ENCODE measurements at places on chromosomes 11 and 22.

DNA sequence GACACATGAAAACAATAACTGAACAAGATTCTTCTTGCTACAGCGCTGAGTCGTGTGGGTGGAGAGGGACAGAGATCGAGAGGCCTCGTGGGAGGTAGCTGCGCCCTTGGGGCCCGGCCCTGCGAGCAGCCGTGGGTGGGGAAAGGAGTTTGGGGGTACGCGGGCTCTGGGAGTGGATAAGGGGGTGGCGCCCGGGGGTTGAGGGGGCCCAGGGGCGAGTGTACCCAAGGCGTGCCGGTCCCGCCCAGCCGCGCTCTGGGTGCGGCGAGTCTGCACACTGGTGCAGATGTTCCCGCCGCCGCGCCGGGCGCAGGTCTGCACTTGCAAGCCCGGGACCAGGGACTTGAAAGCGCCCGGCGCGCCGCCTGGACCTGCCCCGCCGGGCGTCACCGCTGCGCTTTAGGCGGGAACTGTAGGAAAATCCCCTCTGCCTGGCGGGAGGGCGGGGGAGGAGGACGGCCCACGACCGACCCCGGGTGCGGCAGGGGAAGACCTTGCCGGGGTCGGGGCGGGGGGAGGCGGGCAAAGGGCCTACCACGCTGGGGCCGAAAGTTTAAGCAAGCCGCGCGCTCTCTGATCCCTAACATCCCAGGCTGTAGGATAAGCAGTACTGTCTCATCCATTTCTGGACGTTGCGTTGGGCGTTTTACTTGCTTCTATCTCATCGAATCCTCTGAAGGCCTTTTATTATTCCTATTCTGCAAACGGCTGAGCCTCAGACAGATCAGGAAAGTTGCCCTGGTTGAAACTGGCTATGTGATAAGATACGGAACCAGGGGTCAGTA, 1.4 kb upstream of the KREMEN1 start:
- no peak for DNase-seq

DNA sequence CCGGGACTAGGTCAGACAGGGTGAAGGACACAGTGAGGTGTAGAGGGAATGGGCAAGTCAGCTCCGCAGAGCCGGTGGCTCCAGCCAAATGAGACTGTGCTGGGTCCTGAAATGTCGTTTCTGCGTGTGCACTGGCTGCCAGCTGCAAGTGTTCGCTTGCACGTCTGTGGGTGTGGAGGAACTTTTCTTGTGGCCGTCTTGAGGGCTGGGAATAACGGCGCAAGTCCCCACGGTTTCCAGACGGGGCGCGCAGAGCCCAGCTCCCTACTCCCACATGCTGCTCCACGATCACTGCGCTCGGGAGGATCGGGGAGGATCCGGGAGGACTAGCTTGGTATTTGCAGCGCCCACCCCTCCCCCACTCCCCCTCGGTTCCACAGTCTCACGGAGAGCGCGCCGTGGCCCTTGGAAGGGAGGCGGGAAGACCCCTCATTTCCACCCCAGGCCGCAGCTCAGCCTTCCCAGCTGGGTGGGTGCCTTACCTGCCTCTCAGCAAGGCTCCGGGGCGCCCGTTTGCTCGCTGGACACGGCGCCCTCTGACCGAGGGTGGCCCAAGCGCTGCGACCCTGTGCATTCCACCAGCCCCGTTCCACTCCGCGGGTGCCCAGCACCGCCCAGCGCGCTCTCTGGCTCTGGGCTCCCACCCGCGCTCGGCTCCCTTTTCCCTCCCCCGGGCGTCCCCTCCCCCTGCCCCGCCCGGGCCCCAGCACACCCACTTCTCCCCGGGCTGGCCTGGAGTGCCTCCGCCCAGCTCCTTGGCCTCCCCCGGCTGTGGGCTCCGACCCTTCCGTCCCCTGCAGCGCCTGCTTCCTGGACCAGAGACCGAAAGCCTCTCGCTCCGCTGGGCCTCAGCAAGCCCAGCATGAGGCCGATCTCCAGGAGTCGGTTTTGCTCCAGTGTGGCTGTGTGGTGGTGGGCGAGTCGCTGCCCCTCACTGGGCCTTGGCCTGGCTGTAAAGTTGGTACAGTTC, at the start of gene KCNE3:
TSS of gene KCNE3 (minus strand) at position 634 of the 970 bp plus-strand sequence. CDS start 9,986 bp downstream, outside the sequence.
- DNase-seq, result no peak

GRCh38 chr22:35842954-35843353, 125.3 kb downstream of the APOL5 start:
- no peak for DNase-seq

DNA sequence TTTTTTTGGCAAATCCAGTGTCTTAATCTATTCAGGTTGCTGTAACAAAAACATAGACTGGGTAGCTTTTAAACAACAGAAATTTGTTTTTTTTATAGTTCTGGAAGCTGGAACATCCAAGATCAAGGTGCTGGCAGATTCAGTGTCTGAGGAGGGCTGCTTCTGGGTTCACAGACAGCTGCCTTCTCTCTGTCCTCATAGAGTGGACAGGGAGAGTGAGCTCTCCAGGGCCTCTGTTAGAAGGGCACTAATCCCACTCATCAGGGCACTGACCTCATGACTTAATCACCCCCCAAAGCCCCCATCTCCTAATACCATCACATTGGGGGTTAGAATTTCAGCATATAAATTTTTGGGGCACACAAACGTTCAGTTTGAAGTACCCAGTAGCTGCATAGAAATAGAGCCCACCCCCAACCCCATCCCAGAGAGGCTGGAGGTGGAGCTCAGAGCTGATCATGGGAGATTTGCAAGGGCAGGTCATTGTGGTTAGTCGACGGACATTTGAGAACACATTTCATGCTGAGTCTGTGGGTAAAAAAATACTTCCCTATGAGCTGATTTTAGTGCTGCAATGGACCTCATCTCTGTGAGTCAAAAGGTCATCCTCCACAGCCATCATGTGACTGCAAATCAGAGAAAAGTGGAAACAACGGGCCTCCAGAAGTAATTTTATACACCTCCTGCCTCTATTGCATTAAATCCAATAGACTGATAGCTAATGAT, 203.1 kb upstream of the CADM1 start:
- DNase-seq, result no peak

- DNase-seq, result no peak
Observed at GRCh38 chr11:75823946-75824345, 8.9 kb downstream of the UVRAG start.

- no peak for DNase-seq
Observed at GRCh38 chr11:43497144-43497543, 138.4 kb downstream of the TTC17 start.

- peak; percentile 2 for DNase-seq
Observed at GRCh38 chr11:62832336-62833234, at the start of gene TEX54. TSS of gene TEX54 (minus strand) at chr11:62832841.

All from stimulated activated CD8-positive, alpha-beta memory T cell treated with anti-CD3 and anti-CD28 coated beads, Interleukin-7, amount 100 ng/mL, for 1 hour (primary cell).